ENCODE measurements at places on chromosomes 12 and 14.

DNA sequence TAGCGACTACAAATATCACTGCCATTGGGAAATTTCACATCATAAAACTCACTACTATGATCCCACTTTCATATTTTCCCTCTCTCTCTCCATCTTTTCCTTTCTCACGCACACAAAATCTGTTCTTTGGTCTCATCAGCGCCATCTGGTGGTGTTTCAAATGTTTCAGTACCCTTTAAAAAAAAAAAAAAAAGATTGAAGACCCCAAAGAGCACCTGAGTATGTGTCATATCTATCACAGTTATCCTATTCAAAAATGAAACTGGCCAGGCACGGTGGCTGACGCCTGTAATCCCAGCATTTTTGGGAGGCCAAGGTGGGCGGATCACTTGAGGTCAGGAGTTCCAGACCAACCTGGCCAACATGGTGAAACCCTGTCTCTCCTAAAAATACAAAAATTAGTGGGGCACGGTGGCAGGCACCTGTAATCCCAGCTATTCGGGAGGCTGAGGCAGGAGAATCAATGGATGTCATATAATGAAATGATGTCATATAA is 72.4 kb downstream of the TTC9 start:
- DNase-seq: peak; percentile 39

DNA sequence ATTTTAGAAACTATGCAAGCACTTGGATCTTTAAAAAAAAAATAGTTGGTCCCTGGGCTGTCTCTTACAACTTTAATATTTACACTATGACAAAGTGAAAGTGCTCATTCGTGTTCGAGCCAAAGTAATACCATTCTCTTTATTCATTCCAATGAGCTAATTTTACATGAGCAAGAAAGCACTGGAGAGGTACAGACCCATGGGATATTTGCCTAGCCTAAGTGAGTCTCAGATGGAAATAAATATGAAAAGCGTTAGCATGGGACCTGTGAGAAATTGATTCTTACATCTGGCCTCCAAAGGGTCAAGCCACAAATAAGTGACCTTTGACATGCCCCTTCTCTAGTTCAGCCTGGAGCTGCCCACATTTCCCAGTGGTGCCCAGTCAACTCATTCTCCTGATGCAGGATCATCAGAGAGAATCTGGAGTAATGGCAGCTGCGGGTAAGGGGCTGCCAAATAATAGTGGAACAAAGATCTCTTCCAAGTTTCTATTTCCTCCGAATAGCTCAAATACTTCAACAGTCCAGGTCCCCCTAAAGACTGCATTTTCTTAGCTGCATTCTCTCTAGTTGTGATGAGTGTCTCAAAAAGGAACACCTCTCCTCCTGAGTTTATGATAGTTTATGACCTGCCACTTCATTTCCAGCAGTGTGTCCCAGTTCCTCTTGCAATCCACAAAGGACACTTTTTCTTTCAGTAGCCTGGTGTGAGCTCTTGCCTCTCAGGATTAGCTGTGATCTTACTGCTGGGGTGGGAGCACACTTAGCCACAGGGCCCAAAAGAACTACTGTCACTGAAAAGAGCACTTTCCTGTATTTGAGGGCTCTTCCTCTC is 208.2 kb downstream of the DAD1 start:
- no peak for DNase-seq

DNA sequence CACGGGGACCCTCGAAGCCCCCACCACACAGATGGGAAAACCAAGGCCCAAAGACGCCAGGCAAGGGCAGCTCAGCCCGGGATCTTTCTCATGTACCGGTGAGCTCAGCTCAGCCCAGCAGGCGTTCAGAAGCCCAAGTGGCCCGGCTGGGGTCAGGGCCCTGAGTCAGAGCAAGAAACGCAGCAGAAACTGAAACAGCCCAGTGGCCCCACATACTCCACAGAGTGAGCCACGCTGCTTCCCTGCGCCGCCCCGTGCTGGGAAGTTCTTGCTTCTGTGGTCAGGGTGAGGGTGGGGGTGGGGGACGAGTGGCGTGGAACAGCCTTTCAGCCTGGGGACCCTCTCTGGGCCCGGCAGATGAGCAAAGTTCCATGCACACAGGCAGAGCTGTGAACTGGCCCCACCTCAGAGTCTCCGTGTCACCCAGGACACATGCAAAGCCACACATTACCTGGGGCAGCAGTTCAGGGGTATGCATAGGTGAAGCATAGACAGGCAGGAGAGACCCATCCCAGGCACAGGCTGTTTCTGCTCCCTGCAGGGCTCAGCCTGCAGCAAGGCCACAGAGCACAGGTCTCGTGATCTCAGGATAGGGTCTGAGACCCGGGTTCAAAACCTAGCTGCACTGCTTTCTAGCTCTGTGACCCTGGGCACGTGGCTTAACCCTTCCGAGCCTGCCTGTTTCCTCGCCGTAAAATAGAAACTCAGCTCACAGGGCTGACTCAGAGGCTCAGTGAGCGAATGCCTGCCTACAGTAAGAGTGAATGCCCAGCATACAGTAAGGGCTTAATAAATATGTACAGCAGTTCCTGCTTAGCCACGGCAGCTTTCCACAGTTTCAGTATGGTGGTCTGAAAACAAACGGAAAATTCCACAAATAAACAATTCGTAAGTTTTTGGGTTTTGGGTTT is 21.6 kb downstream of the NCOR2 start:
- no peak for DNase-seq

GRCh38 chr14:104974146-104974541 is 4.0 kb downstream of the AHNAK2 start:
- no peak for DNase-seq

DNA sequence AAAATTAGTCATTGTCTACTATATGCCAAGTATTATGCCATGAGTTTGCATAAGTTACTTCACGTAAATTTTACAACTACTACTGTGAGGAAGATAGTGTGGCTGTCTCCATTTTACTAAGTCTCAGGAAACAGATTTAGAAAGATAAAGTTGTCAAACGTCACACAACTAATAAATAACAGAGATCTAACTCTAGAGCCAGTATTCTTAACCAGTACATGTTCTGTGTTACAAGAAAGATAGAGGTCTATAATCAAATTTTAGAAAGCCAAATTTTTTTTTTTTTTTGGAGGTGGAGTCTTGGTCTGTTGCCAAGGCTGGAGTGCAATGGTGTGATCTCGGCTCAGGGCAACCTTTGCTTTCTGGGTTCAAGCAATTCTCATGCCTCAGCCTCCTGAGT is 14.2 kb downstream of the CLEC4C start:
- no peak for DNase-seq

DNA sequence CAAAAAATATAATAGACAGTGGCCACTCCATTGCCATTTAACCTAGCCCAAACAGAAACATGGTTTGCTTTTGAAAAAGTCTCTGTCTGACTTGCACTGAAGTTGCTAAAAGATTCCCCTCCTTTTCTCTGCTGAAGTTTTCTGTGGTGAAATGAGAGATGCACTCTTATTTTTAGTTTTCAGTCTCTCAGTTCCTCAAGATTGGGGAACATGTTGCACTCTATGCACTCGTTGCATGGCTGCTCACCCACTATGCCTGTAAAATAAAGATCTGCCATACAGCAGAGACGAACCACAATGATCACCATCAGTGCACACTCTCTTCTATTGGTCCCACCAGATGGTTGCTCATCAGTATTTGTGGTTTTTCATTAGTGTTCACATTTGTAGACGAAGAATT is 13.1 kb upstream of the DAAM1 start:
- no peak for DNase-seq

GRCh38 chr12:112430929-112431328 is 12.2 kb downstream of the PTPN11 start:
- DNase-seq: no peak

GRCh38 chr14:105041841-105042765 is 21.2 kb upstream of the CDCA4 start:
- no peak for DNase-seq

DNA sequence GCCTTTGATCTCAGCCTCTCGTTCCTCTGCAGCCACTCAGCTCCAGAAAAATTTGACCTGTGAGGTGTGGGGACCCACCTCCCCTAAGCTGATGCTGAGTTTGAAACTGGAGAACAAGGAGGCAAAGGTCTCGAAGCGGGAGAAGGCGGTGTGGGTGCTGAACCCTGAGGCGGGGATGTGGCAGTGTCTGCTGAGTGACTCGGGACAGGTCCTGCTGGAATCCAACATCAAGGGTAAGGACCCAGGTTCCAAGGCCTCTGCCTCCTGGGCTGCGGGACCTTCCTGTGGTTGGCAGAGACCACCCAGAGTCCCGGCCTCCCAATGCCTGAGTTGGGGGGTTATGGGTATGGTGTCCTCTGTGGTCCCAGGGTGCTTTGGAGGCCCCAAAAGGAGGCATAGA is 4.5 kb upstream of the GPR162 start:
- DNase-seq: no peak

DNA sequence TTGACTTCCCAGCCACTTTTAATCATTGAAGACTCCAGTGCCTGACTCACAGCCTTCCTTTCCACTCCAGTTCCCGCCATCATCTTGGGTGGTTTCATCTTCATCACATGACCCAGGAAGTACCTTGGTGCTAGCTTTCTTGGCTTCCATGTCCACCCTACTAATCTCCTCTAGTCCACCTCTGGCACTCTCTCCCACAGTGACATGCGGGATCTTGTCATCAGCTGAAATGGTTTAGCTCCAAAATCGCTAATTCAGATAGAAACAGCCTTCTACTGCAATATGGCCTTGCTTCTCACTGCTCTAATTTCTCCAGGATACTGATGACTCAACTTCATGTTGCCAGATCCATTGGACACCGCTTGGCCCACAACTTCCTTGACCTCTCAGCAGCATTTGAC is 24.5 kb downstream of the WDR20 start:
- peak; percentile 21 for DNase-seq
